Naive thymus-derived CD4-positive, alpha-beta T cell (primary cell): ENCODE measurements at places on chromosomes 12 and 14. TPM values are rescaled to one million over a fixed set of nuclear protein-coding genes. Genes with fewer than 3 reads are reported as not detected.

DNA sequence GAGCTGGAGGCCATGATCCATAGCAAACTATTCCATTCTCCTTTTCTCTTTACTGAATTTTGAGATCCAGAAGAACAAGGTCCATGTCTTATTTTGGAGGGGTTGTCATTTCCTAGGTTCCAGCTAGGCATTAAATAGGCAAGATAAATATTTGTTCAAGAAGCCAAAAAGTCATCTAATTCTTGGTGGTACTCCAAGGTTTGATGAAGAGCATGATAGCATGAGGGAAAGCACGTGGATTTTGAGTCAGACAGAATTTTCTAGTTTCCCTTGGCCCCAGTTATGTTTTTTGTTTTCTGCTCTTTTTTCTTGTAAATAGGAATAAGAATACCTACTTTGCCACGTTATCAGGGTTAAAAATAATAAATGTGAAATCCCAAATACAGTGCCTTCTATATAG lies 25.5 kb upstream of the FRMD6 start:
- no peak for DNase-seq

DNA sequence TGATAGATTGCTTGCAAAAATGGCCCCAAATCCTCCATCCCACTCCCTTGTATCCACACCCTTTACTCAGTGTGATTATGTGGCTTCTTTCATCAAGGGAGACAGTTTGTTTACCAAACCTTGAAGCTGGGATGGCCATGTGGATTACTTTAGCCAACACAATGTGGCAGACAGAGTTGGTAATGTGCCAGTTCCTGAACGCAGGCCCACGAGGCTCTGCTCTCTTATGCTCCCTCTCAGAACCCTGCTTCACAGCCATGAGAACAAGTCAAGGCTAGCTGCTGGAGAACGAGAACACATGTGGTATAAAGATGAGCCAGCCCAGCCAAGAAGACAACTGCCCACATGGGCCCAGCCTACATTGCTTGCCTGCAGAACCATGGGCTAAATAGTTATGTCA lies 162.3 kb downstream of the NDUFA12 start:
- DNase-seq = no peak

DNA sequence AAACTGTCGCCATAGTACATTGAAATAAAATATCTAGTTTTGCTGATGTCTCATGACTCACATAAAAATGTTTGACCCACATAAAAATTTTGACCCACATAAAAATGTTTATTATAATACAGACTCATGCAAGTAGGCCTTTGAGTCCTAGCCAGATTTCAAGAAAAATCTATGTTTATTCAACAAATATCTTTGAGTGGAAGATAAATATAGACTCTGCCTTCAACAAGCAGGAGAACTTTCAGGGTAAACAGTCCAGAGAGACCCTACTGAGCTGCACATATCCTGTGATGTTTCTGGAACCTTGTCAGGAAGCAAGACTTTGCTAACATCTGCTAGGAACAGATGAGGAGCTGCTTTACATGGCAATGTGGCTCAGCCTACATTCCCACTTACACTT lies 283.1 kb downstream of the MDGA2 start:
- DNase-seq = no peak

- no peak for DNase-seq
These were observed 19.4 kb upstream of the EIF2B2 start for GRCh38 chr14:74983343-74983742.

DNA sequence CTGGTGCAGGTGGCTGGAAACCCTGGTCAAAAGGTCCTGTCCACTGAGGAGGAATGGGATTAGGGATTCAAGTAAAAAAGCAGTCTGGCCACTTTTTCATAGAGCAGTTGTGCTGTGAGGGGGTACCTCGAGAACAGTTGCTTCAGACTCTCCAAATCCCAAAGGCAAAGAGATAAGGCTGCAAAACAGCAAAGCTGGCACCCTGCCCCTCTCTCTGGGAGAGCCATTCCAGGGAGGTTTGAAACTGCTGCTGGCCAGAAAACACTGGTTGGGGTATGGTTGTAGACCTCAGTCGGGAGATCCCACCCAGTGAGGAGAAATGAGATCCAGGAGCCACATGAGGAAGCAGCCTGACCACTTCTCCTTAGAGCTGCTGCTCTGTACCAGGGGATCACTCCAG lies 137.3 kb downstream of the CEP83 start:
- no peak for DNase-seq

- no peak for DNase-seq
These were observed 22.1 kb upstream of the KIF26A start for GRCh38 chr14:104116288-104116755.

- no peak for DNase-seq
These were observed 394.0 kb upstream of the SYT1 start for GRCh38 chr12:78470354-78471195.

DNA sequence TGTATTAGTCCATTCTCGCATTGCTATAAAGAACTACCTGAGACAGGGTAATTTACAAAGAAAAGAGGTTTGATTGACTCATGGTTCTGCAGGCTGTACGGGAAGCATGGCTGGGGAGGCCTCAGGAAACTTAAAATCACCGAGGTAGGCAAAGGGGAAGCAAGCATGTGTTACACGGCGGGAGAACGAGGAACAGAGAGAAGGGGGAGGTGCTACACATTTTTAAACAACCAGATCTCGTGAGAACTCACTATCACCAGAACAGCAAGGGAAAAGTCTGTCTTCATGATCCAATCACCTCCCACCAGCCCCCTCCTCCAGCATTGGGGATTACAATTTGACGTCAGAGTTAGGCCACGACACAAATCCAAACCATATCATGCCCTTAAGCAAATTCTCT lies 13.3 kb upstream of the MAX start:
- no peak for DNase-seq

- DNase-seq = no peak
These were observed 32.8 kb upstream of the LUM start for GRCh38 chr12:91144053-91144452.

GRCh38 chr12:69392179-69392928 lies 32.8 kb downstream of the YEATS4 start:
- no peak for DNase-seq

- DNase-seq = no peak
These were observed 40.9 kb upstream of the VASH1 start for GRCh38 chr14:76720382-76720813.

GRCh38 chr14:68650404-68650994 lies 142.4 kb downstream of the ZFP36L1 start:
- no peak for DNase-seq

GRCh38 chr12:98373025-98373554 lies 142.3 kb upstream of the TMPO start:
- DNase-seq = no peak

DNA sequence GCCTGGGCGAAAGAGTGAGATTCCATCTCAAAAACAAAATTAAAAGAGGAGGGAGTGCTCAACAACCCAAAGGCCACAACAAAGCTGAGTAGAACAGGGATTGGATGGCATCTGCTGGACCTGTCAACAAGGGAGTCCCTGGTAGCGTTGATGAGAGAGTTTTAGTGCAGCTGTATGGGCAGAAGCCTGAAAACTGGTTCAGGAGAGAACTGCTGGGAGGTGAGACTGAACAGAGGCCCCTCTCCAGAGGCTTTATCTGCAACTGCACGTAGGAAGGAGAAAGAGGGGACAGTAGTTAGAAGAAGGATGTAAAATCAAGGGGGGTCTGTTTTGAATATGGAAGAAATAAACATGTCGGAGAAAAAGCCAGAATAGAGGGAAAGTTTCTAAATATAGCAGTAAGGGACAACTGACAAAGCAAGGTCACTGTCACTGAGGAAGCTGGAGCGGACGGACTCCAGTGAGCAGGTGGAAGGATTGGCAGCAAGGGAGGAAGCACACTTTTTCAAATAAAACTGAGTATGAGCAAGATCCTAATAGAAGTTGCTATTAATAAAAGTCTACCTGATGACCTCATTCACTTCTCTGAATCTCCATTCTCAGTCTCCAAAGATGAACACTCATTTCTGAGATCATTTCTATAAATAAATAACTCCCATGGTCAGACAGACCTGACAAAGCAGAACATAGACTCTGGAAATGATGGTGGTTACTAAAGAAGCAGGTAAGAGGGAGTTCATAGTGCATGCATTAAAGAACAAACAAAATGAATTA lies 11.8 kb upstream of the ATF1 start:
- DNase-seq = no peak

The MYF6 gene
- not detected for total RNA-seq

The CRIP2 gene
- total RNA-seq = 6.2 TPM

The LTB4R2 gene
- 14.1 TPM for total RNA-seq

The PLEKHG3 gene
- 1.2 TPM for total RNA-seq

The ARHGEF25 gene
- 0.70 and 1.6 TPM in 2 replicates for total RNA-seq

The KCNJ8 gene
- not detected for total RNA-seq
